ENCODE measurements at places on chromosomes 12 and 14. TPM values are rescaled to one million over a fixed set of nuclear protein-coding genes. Genes with fewer than 3 reads are reported as not detected.
A peak's percentile ranks its signal among the peaks of the same experiment; 100 is the strongest.

Gene DPPA3
- total RNA-seq, result not detected

Gene NXPH4
- total RNA-seq, result 0.58 TPM

DNA sequence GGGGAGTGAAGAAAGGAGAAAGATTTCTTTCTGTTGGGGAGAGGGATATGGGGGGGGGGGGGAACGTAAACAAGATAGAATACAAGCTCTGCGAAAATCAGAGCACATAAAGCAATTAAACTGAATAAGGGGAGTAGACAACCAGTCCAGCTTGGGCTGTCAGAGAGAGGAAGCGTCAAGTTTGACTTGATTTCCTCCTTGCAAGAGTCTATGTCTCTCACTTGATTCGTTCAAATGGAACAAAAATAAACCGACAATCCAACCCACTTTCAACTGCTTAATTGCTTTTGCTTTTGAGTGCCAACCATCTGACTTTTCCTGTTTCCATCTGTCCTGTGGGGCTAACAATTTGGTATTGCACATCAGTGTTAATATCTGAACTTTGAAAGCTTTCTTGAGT lies 942 bp downstream of the SYT1 start:
- no peak for DNase-seq

GRCh38 chr12:115267464-115267863 lies 583.5 kb upstream of the TBX3 start:
- DNase-seq, result peak; percentile 55

DNA sequence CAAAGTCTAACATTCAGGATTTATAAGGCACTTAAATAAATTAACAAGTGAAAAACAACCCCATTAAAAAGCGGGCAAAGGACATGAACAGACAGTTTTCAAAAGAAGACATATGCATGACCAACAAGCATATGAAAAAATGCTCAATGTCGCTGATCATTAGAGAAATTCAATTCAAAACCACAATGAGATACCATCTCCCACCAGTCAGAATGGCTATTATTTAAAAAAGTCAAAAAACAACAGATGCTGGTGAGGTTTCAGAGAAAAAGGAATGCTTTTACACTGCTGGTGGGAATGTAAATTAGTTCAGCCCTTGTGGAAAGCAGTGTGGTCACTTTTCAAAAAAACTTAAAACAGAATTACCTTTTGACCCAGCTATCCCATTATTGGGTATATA lies 60.7 kb upstream of the BDKRB2 start:
- no peak for DNase-seq

GRCh38 chr12:115481141-115481540 lies 796.4 kb downstream of the MED13L start:
- no peak for DNase-seq

- DNase-seq, result no peak
These were observed 968 bp upstream of the ARID4A start for GRCh38 chr14:58297412-58297761.

- DNase-seq, result no peak
These were observed 64.7 kb downstream of the CLMN start for GRCh38 chr14:95255013-95255412.

GRCh38 chr12:108133482-108133881 lies 4.4 kb downstream of the WSCD2 start:
- no peak for DNase-seq

DNA sequence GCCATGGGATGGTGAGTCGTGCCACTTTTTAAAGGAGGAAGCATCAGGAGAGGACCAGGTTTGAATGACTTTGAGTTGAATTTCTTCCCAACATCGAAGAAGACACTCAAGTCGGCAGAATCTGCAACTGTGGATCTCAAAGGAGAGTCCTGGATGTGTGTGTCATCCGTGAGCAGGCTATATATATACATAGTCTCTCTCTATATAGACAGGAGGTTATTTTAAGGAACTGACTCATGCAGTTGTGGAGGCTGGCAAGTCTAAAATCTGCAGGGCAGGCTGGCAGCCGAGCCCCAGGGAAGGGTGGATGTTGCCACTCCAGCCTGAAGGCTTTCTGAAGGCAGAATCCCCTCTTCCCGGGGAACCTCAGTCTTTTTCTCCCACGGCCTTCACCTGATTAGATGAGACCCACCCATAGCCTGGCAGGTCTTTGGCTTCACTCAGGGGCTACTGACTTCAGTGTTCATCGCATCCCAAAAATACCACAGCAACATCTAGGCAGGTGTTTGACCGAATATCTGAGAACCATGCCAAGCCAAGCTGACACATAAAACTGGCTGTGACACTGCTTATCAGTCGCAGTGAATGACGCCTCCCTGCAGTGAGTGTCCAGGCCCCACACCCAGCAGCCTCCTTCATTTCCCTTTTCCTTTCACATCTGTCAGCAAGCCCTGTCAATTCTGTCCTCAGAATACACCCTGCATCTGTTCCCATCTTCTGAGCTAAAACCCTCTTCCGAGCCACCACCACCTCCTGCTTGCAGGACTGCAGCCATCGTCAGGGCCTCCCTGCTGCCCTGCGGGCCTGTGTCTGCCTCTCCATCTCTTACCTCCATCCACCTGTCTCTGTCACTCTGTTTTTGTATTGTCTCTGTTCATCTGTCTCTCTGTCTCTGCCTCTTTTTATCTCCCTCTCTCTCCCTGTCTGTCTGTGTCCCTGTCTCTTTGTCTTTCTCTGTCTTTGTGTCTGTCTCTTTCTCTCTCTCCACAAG lies 54.0 kb downstream of the ZNF664 start:
- DNase-seq, result no peak
